ENCODE measurements at places on chromosomes 16 and 17. TPM values are rescaled to one million over a fixed set of nuclear protein-coding genes. Genes with fewer than 3 reads are reported as not detected.

FOXN1 gene
- total RNA-seq, result not detected

UNC45B gene
- not detected for total RNA-seq

SRCIN1 gene
- 12.4 TPM for total RNA-seq

CHST6 gene
- not detected for total RNA-seq

NTN1 gene
- not detected for total RNA-seq

PRSS27 gene
- total RNA-seq, result 1.2 TPM

ABCA9 gene
- total RNA-seq, result not detected

Data from G401 (cell line).